Activated CD8-positive, alpha-beta memory T cell treated with anti-CD3 and anti-CD28 coated beads for 1 hour (primary cell): ENCODE measurements at places on chromosomes 6 and 20.

DNA sequence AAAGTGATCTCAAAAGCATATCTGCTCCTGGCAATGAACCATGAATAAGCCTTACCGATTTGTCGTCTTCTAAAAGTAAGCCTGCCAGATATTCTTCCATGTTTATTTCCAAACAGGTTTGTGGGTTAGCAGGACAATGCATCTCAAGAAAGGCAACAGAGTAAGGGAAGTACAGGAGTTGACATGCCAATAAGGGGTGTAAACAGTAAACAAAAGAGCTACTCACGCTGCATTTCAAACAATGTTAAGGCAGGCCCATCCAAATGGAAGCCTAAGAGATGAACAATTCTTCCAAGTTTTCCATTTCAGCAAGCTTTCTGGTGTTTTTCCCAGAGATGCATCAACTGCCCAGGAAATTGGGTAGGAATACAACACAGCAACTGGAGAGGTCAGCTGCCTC is 27.8 kb upstream of the CRIP3 start:
- DNase-seq, result no peak

- no peak for DNase-seq
These were observed 5.3 kb downstream of the RNF144B start for GRCh38 chr6:18392346-18392877.

GRCh38 chr6:122799916-122800686 is 11.0 kb downstream of the SMPDL3A start:
- DNase-seq, result no peak

- DNase-seq, result no peak
These were observed 24.2 kb downstream of the PDRG1 start for GRCh38 chr20:31927627-31928159.

DNA sequence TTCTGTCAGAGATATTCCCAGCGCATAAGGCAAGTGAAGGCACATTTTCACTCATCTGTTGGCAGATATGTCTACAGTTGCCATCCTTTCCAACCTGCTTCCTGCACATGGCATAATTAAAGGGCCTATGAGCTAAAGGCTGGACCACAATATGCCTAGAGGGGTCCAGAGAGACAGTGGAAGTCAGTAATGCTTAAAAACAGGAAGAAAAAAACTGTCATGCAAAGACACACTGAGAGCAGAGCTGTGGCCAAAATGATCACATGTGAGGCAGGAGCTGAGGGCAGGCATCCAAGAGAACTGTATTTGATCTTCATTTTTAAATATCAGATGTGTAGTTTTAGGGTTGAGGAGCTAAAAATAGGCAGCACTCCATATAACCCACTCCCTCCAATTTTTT is 125.0 kb upstream of the BACH2 start:
- DNase-seq, result no peak

GRCh38 chr6:11961923-11962322 is 50.2 kb upstream of the HIVEP1 start:
- no peak for DNase-seq

GRCh38 chr6:41373919-41374617 is 38.7 kb downstream of the NCR2 start:
- DNase-seq, result no peak

DNA sequence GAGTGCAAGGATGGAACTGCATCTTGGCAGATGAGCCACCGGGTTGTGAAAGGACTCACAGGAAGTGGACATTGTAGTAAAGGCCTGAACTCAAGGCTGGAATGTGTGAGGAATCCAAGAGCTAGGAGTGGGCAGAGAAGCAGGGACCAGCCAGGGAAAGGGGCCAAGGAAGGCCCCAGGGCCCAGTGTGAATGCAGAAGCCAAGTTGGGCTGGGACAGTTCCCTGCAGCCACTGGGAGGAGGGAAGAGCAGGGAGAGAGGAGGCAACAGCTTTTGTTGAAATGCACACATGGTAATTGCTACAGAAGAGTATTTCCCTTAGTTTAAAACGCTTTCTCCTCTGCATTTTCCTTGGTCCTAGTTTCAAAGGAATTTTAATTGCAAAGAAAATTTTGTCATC is 34.6 kb downstream of the CDH22 start:
- DNase-seq, result no peak

DNA sequence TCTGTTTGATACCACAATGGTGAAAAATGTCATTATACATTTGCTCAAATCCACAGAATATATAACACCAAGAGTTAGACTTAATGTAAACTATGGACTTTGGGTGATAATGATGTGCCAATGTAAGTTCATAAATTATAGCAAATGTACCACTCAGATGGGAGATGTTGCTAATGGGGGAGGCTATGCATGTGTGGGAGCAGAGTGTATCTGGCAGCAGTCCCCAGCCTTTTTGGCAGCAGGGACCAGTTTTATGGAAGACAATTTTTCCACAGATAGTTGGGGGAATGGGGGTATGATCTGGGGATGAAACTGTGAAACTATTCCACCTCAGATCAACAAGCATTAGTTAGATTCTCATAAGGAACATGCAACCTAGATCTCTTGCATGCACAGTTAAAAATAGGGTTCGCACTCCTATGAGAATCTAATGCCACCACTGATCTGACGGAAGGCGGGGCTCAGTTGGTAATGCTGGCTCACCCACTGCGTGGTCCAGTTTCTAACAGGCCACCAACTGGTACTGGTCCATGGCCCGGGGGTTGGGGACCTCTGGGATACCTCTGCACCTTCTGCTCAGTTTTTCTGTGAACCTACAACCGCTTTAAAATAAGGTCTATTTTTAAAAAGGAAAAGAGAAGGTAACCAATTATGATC is 8.0 kb downstream of the HLA-DQA1 start:
- DNase-seq, result no peak

DNA sequence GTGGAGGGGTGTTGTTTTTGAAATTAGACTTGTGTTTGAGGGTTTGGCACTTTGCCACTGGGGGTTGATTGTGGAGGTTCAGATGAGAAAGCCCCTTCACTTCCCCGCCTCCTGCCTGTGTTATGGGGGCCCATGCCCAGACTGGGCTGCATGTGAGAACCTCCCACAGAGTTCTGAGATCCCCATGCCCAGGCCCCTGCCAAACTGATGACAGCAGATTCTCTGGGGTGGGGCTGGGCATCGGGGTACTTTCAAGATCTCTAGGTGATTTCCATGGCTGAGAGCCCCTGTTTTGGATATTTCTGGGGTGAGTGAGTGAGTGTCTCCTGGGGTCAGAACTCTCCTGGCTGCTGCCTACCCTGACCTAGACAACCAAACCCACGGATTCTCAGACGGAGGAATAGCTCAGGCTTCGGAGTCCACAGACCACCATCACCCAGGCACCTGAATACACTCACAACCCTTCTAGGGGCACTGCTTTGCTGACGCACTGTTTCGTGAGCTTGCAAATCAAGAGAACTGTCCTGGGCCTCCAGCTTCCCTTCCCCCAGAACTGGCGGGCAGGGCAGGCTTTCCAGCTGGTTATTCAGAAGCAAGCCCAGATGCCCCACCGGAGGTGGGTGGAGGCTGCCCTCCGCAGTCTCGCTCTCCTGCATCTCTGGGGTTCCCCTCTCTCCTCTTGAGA is 6.3 kb downstream of the BCAS1 start:
- peak; percentile 11 for DNase-seq

DNA sequence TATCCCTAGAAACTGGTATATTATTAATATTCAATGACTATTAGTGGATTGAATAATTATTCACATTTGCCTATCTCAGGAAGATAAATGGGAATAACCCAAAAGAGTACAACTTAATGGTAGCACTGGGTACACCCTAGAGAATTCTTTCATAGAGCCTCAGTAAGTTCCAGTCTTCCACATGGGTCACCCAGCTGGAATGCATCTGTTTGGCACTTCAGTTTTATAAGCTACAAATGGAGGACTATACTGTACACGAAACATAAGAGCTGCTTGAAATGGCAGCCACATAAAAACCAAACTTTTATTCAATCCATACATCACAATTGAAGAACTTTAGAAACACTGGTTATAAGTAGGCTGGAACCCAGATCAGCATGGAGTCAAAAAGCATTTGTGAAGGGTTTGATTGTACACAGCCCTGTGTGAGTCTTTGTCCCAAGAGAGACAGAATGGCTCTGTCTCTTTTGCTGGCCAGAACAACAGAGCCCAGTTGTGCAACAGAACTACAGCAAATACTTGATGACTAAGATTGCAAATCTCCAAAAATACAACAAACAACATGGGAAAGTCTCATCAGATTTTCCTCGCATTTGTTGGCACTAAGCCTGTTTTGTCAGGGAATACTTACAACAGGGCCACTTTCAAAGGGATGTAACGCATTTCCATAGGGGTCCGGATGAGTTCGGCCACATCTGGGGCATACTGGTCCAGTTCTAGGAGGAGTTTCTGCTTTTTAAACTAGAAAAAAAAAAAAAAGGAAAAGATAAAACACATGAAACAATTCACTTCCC is 39.5 kb downstream of the PIGU start:
- no peak for DNase-seq

DNA sequence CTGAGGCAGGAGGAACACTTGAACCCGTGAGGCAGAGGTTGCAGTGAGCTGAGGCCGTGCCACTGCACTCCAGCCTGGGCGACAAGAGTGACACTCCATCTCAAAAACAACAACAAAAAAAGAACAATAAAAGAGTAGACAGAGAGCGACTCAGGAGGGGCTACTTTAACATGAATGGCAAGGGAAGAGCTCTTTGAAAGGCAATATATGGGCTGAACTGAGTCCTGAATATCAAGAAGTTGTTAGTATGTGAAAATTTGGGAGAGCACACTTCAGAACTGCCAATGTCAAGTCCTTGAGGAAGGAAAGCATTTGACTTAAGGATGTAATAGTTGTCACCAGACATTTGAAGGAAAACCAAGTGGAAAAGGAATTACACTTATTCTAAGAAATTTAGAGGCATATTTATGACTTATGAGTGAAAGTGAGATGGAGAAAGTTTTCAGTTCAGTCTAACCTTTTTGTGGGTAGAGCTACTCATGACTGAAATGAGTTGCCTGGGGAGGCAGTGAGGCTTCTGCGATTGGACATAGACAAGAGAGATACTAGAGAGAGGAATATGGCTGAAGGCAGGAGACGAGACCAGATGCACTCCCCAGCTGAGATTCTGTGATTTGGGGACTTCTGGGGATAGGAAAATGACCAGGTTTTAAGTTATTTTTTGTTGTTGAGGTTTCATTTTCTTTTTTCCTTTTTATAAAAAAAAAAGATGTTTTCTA is 48.6 kb upstream of the SLC16A10 start:
- DNase-seq, result no peak

DNA sequence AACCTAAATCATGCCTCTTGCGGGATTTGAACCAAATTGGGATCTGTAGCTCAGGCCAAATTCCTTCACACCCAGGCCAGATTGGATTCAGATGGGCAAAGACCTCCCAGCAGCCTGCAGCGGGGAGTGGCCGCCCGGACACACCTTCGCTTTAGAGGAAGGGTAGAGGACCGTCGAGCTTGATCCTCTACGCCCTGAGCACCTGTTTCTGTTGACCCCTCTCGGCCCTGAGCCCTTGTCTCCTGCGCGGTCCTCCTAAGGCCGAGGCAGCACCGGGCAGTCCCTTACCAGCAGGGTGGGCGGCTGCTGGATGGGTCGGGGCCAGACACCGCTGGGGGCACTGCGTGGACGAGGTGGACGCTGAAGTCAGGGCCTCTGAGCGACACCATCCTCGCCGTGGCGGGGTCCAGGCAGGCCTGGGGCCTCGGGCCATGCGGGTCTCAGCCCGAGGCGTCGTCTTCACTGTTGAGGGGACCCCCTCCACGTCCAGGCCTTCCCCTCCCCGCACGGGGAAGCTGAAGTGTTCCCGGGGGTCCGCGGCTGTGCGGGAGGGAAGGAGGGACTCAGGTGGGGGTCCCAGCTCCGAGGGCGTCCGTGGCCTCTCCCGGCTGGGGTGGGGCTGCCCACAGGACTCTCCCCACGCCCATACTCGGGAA is 114.8 kb downstream of the SMOC2 start:
- DNase-seq, result no peak

DNA sequence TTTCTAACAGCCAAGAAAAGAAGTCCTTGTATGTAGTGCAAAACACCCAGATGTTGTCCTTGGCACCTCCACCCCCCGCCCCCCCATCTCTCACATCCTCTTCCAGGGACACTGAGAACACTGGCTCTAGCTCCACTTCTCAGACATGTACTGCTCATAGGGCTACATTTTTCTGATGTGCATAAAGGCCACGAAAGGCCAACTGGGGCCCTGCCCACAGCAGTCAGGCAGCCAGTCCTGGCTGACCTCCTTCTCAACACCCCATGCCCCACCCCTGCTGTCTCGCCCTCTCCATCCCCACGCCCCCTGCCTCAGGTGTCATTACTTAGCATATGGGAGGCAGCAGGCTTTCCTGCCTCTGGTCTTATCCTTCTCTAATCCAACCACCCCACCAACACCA is 11.3 kb downstream of the GABRR1 start:
- DNase-seq, result no peak

DNA sequence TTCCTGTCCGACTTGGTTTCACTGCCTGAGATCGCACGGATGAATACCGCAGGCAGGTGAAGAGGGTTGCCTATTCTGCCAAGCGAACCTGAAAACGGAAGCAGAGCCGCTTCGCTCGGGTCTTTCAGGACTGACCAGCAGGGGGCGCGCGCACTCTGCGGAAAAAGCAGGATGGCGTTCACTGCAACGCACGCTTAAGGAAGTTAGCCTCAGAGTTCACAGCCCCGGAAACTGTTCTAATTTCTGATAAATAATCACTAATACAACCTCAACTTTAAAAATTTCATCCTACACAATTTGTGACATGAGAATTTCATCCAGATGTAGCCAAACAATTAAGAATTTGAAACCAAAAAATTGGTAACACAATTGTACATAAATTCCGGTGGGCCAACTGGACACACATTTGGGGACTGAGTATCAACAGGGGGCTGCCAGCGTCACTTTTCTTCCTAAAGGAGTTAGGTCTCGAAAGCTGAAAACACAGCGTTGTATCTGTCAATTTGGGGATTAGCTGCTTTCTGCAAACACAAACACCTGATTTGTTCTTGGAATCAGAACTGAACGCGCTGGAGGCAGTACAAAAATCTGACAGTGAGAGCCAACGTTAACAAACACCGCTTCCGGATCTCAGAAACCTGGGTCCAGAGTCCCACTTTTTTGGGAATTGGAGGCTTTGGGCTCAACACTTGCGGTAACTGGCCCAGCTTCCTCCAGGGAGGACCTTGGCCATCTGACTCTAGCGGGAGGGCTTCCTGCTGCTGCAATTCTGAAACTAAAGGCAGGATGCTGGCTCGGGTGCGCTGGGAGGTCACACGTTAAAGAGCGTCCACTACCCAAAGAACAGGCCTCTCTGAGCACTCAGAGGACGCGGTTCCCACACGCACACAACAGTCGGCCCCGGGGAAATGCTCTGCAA is 8.8 kb downstream of the PXDC1 start:
- peak; percentile 68 for DNase-seq

GRCh38 chr6:40774932-40775331 is 187.8 kb upstream of the LRFN2 start:
- DNase-seq, result no peak
